Naive thymus-derived CD8-positive, alpha-beta T cell (primary cell): ENCODE measurements at places on chromosomes 7 and 10.

GRCh38 chr7:143396182-143396581 lies 12.5 kb downstream of the EPHA1 start:
- no peak for DNase-seq

- DNase-seq, result no peak
These were observed 56.9 kb downstream of the PRR15 start for GRCh38 chr7:29620556-29620930.

DNA sequence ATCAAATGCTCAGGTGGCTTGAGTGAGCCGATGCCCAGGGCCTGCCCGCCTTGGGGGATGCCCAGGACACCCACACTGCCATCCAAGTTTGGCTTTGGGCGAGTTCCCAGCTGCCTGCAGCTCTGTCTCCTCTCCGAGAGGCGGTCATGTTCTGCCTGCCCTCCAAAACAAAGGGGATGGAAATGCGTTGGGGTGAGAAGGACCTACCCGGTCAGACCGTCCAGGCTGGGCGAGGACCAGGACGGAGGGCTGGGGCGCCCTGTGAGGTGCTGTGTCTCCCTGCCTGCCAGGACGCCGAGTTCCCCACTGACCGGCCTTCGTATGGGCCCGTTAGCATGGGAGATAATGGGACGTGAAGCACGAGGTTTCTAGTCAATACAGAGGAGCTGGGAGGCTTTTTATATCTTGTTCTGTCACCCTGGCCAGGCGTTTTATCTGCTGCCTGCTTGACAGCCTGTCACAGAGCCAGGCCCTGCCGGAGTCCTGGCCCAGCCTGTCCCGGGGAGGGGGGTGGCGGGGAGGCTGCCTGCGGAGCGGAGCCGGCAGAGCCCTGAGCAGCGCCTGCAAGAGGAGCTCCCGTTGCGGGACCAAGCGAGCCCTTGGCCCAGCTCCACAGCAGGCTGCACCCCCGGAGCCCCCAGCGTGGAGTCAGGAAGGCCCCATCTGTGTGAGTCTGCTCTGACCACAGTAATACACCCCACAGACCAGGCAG lies 22.0 kb upstream of the ELFN1 start:
- no peak for DNase-seq

GRCh38 chr10:117014835-117015234 lies 9.8 kb upstream of the SHTN1 start:
- DNase-seq, result no peak

- DNase-seq, result no peak
These were observed 1203.3 kb upstream of the CELF2 start for GRCh38 chr10:9814285-9814864.

DNA sequence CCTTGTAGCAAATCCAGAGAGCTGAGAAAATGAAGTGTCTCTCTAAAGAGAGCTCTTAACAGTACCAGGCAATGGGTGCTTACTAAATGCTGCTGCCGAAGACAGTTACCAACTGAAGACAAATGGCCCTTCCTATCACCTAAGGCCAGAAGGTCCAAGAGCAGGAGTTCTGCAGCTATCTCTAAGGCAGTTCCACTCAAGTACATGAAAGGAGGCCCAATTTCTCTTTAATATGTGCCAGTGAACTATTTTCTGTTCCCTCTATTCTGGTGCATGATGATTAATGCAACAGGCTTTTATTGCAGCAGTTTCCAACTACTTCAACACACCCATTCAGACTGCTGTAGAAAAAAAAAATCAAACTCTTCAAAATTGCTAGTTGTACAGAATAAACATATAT lies 122.5 kb downstream of the SLC25A13 start:
- no peak for DNase-seq

- no peak for DNase-seq
These were observed 106.4 kb upstream of the ARMC3 start for GRCh38 chr10:22821501-22821900.

DNA sequence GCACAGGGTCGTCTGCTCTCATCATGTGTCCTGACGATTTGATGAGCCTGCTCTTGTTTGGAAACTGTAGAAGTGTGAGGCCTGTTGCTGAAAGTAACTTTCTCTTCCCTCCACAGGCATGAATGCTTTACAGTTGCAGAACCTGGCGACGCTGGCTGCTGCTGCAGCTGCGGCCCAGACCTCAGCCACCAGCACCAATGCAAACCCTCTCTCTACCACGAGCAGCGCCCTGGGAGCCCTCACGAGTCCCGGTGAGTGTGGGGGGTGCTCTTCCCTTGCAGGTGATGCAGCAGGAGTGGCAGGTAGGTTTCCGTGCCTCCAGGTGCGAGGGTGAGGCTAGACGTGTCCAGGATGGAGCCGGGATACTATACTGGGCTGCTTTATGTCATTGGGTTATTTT lies 270.6 kb downstream of the CELF2 start:
- DNase-seq, result no peak

GRCh38 chr10:110115784-110116520 lies 91.5 kb upstream of the MXI1 start:
- DNase-seq, result no peak

DNA sequence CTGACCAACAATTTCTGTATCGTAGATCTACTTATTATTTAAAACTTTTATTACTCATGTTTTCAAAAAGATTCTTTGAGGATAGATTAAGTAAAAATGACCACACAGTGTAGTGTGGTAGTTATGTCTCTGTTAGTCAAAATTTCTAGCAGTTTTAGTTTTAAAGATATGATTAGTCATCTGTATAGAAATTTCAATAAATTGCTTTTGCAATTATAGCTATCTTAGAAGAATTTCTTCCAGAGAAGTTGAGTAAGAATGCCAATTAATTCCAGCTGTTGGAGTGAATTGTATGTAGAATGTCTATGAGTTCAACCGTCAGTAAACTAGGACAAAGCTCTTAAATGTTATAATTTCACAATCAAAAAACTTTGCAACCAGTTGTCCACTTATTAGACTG lies 229.7 kb downstream of the CDK14 start:
- no peak for DNase-seq

- no peak for DNase-seq
These were observed 72.5 kb downstream of the CUL2 start for GRCh38 chr10:35017608-35018007.

DNA sequence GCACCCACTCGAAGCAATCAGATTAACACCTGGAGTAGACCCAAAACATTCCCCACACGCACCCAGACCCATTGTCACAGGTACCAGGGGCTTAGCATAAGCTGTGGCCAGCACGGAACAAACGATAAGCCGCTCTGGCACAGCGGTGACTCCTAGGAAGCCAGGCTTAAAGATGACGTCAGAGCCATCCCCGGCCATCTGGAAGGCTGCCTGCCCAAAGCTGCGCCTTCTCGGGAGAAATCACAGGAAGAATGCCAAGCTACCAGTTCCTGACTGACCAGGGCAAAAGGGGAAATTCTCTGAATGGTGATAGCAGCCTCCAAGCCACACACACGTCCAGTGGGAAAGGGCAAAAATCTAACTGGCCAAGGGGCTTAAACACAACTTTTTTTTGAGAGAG lies 13.0 kb upstream of the WIPI2 start:
- DNase-seq, result no peak

- no peak for DNase-seq
These were observed 233.1 kb downstream of the BMPER start for GRCh38 chr7:34138483-34138882.

DNA sequence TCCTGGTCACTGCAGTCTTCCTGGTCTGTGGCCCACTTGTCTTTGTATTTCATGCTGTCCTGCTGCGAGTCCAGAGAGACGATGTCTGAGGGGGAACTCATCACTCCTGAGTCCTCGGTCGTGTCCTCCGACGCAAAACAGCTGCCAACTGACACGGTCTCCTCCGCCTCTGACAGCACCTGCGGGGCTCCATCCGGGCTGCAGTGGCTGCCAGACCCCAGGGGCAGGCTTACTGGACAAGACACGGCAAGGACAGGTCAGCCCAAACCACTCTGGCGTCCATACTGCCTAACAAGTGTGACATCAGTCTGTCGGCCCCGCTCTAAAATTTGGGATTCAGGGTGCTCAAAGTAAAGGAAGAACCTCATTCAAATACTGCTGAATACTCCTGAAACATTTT lies 260.8 kb upstream of the GRB10 start:
- no peak for DNase-seq

- DNase-seq, result no peak
These were observed 996.7 kb upstream of the CELF2 start for GRCh38 chr10:10020945-10021344.

- DNase-seq, result no peak
These were observed 163.9 kb downstream of the USP6NL start for GRCh38 chr10:11447586-11447985.

DNA sequence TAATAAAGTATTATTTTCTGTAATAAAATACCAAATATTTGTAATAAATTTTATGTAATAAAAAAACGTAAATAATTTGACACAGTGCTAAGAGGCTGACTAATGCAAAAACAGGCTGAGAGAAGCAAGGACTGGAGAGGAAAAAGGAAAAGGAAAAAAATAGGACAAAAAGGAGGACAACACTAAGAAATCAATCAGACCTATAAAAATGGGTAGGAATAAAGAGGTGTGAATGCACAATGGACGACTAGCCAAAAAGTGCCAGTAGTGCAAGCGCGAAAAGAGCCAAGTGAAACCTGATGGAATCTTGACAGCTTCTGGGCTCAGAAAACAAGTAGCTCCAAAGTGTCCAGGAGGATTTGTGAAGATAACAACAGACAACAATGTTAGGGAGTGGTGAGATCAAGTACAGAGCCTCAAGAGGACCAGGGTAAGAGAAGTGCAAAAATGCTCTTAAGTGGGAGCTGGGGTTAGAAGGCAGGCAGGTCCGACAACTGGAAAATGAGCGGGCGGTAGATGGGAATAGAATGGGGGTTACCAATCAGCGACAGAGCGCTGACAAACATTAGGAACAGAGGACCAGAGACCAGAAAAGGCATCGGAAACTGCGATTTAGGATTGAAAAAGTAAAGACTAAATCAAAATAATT lies 1.2 kb downstream of the BRAF start:
- DNase-seq, result no peak

DNA sequence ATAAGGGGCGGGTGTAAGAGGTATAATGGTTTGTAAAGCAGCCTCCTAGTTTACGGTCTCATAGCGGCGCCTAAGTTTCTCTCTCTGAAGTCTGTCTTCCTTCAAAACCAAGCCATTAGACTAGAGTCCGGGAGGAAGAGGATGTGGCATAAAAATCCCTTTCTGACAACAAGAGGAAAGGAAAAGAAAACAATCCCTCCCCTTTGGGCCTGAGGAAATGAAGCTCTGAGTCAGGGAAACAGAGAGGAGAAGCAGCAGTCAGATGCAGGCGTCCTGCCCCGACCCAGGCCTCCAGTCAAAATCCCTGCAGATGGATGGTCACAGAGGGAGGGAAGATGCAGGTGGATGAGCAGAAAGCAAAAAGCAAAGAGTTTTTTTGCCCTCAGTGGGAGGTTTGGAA lies 23.7 kb downstream of the PARP12 start:
- no peak for DNase-seq

DNA sequence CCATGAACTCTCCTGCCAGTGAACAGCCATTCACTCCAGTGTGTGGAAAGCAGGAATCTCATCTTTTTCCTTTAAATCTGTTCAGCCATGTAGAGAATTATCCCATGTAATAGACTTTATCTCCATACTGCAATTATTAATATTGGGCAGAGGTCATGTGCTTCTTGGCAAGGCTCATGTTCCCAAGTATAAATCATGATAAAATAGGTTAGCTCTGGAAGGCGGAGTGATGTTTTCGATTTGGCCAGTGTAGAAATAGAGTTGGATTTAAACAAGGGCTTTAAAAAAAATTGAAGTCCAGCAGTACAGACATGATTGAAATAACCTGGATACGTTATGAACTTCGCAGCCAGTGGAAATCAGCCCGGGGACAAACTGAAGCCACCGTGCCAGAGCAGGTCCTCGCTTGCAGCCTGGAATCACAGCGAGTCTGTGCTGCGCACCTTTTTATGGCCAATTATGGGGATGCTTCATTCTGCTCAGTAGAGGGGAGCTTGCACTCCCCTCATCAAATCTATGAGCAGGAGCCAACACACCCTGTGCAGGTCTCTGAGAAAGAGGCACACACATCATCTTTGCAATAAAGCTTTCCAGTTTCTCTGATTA lies 654.0 kb upstream of the MKI67 start:
- DNase-seq, result no peak

DNA sequence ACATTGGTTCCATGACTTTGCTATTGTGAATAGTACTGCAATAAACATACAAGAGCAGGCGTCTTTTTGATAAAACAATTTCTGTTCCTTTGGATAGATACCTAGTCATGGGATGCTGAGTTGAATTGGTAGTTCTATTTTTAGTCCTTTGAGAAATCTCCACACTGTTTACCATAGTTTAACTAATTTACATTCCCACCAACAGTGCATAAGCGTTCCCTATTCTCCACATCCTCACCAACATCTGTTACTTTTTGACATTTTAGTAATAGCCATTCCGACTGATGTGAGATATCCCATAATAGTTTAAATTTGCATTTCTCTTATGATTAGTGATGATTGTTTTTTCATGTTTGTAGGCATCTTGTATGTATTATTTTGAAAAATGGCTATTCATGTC lies 707.0 kb downstream of the SORCS1 start:
- DNase-seq, result no peak
